ENCODE measurements at places on chromosomes 7 and 10.

GRCh38 chr7:85686401-85687181 lies 499.7 kb upstream of the SEMA3D start:
- no peak for DNase-seq

GRCh38 chr10:20743942-20744341 lies 153.2 kb downstream of the NEBL start:
- no peak for DNase-seq

DNA sequence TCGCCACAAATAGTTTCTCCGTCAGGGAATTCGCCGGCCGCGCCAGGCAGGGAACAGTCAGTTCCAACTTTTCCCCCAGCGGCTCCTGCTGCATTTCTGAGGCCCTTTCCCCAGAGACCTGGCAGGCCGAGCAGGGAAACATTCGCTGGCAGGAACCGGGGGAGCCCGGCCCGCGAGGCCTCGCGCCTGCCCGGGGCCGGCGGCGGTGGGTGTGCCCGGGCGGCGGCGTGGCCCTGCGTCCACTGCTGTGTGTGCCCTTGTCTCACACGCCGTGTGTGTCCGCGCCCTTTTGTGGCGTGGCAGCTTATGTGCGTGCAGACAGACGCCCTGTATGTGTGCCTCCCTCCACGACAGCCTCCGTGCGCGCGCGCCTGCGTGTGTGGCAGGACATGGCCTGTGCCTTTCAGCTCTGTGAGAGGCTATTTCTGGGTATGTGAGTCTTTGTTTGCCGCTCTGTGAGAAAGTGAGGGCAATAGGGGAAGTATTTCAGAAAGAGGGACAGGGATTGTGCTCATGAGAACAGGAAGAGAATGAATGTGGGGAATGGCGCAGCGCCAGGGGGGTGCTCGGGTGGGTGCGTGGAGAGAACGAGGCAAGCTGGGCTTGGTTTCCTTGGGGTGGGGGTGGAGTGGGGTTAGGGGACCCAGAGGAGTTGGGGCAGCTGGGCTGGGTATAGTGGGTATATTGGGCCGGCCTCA lies 689 bp upstream of the SMARCD3 start:
- DNase-seq, result peak; percentile 78

- DNase-seq, result no peak
Observed at GRCh38 chr10:69668721-69669120, 38.7 kb downstream of the FAM241B start.

DNA sequence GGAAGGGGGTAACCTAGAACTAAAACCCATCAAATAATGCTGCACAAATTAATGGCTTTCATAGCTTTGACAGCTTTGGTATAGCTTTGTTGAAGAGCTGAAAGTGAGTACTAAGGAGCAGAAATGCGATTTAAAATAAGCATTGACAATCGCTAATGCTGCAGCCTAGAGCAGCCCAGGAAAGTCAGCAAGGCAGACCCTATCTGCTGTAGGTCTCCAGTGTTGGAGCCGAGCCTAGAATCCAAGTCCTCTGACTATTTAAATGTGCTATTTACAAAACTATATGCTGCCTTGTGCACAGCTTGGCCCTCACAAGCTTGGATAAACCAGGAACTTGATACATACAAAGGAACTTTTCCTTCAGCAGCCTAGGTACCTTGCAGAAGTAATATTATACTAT lies 64.9 kb upstream of the ASAH2 start:
- DNase-seq, result no peak

- no peak for DNase-seq
Observed at GRCh38 chr7:144397086-144397485, 6.4 kb downstream of the NOBOX start.

DNA sequence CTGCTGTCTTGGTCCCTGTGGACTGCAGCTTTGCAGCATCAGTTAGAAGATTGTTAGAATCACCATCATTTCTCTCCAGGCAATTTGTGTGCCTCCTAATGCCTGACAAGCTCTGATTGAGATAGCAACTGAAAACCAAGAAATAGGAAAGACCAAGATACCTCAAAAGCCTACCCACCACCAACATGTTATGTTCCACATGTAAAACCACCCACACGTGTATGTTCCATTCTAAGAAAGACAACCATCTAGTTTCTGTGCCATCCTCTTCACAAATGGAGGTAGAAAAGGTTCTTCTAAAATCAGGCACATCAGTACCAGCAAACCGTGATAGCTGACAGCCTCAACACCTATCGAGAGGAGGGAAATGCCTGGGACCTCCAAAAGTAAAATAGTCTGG lies 46.9 kb downstream of the TASOR2 start:
- no peak for DNase-seq

DNA sequence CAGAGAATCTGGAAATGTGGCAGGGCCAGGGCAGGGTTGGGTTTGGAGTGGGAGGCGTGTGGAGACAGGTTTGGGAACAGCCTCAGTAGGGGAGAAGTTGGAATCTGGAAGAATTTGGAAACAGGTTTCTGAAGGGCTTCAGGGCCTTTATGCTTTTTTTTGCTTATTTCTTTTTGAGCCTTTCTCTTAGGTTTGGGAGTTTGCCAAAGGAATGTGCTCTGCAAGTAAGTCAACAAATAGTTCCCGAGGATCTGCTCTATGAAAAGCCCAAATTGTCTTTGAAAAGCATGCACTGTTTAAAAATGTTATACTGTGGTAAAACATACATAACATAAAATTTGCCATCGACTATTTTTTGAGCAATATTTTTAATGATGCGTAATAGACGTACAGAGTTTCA lies 86.7 kb upstream of the ADRB1 start:
- no peak for DNase-seq
